Stimulated activated CD4-positive, alpha-beta T cell treated with anti-CD3 and anti-CD28 coated beads, Interleukin-1b, Interleukin-23, amount 100 ng/mL, for 48 hours (primary cell): ENCODE measurements at places on chromosomes 7 and 10.

- DNase-seq: no peak
Observed at GRCh38 chr10:23869548-23869947, 339.4 kb upstream of the KIAA1217 start.

GRCh38 chr10:6498771-6499170 is 81.3 kb downstream of the PRKCQ start:
- peak; percentile 22 for DNase-seq

GRCh38 chr10:31803606-31804351 is 124.9 kb downstream of the ARHGAP12 start:
- DNase-seq: no peak

DNA sequence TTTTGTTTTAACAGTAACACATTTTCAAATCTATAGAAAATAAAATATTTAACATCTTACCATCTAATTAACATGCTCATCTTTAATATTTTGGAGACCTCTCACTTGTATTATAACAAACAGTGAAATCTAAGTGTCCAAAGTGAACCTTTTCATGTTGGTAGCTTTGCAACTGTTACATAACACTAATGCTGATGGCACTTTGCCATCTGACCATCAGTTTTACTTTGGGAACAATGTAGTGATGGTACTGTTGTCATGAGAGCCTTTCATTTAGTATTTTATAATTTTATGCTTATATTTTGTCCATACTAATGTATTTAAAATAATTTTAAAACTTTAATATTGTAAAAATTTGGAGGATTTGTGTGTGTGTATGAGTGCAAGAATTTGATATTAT is 1017.0 kb upstream of the KCND2 start:
- DNase-seq: no peak

GRCh38 chr7:41771717-41772116 is 68.8 kb upstream of the INHBA start:
- no peak for DNase-seq

GRCh38 chr10:28684986-28685580 is 7.8 kb downstream of the BAMBI start:
- no peak for DNase-seq

GRCh38 chr10:71695502-71696476 is 23.8 kb downstream of the C10orf105 start:
- no peak for DNase-seq

DNA sequence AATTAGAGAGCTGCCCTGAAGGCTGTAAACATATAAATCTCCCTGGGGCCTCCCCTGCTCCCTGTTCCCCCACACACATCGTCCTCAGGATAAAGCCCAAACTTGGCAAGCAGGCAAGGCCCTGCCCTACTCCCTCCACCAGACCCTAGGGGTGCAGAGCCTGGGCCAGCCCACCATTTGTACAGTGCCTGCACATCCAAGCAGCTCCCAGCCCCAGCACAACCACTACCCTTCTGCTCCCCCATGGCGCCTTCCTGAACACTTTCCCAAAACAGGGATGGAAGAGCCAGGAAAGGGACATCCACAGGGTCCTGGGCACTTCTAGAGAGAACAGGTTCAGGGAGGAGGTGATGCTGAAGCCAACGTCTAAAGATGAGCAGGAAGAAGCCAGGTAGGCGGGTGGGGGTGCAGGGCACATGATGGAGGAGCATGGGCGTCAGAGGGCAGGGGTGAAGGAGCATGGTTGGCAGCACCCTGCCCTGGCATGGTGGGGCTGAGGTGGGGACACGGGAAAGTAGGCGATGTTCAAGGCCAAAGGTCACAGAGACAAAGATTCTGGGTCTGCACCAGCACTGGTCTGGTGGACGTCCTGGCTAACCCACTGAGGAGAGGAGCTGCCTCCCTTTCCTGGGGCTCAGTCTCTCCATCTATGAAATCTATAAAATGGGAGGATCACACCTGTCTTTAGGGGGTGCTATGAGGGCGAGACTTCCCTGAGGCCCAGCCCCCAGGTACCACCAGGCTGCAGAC is 140.6 kb downstream of the ARHGAP22 start:
- DNase-seq: no peak

GRCh38 chr10:43666552-43666951 is 17.9 kb upstream of the ZNF32 start:
- DNase-seq: no peak
